ENCODE measurements at places on chromosomes 7 and 10.

DNA sequence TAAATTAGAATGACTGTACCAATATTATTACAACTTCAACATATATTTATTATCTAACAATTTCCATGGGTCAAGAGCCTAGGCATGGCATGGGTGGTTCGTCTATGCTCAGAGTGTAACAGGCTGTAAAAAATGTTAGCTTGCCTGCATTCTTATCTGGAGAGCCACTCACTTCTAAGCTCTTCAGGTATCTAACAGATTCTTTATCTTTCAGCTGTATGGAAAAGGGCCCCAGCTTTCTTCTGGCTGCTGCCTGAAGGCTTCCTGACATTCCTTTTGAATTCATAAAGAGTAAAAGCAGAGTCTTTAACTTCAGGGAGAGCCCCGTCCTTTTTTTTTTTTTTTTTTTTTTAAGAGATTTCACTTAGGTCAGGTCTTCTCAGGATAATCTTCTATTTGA is 648.8 kb downstream of the NXPH1 start:
- DNase-seq, result no peak

GRCh38 chr10:70212879-70213278 is 20.4 kb downstream of the PPA1 start:
- no peak for DNase-seq

DNA sequence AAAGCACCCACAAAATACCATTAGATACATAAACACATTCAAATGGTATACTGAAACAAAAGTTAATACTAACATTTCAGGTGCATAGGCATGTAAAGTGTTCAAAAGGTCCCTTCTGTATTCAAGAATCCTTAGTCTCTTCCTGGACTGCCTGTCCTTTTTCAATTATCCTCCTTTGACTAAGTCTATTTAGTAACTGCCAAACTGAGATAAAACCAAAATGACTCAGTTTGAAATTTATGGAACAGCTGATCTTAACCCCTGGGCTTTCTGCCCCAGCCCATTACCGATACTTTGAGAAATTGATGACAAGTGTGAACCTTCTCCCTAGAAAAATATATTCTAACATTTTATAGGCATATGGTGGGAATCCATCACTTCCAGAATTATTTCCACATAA is 5.4 kb downstream of the EPC1 start:
- DNase-seq, result no peak

DNA sequence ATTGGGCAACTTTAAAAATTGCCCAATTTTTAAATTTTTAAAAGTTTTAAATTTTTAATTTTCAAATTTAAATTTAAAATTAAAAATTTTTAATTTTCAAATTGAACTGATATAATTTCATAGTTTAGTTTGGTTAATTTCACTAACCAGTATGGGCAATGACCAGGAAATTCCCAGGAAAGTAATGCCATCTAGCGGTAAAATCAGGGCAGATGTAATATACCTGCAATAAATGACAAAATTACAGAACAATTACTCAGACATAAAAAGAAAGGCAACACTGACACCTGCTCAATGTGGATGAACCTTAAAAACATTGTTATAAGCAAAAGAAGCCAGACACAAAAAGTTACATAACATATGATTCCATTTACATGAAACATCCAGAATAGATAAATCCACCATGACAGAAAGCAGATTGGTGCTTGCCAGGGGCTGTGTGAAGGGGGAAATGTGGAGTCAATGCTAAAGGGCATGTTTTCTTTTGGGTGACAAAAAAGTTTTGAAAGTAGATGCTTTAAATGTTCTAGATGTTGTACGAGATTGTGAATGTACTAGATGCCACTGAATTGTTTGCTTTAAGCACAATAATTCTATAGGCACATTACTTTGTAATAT is 28.6 kb upstream of the SLC16A12 start:
- DNase-seq, result peak; percentile 73

- DNase-seq, result no peak
Measured at GRCh38 chr10:114869520-114869892, 47.9 kb downstream of the FHIP2A start.

GRCh38 chr10:97087296-97087695 is 98.5 kb downstream of the SLIT1 start:
- no peak for DNase-seq

- DNase-seq, result peak; percentile 61
Measured at GRCh38 chr7:12635830-12636229, 51.6 kb upstream of the ARL4A start.

GRCh38 chr7:123637203-123637602 is 18.5 kb upstream of the LMOD2 start:
- no peak for DNase-seq

DNA sequence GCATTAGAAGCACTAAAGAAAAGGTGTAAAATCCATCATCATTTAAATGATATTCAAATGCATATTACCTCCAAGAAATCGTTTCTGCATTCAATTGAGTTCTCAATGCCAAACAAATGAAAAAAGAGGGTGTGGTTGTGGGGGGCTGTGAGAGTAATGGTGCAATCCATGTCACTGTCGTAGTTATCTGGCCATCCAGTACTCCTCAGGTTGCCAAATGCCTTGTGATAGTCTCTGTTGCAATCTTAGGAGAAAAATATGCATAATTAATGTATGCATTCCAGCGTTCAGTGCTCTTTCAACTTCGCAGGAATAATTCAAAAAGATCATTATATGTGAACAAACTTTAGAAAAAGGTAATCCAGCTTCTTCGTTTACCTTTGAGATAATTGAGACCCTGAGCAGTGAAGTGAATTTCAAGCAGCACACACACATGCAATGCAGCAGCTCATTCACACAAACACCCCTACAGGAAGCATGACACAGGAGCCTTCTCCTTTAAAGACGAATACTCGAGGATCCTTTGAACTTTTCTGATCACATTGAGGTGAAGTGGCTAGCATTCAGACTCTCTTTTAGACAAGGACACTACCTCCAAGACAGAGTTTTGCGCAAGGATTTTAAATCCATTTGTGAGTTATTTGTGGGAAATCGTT is 73.4 kb downstream of the OR13A1 start:
- no peak for DNase-seq

DNA sequence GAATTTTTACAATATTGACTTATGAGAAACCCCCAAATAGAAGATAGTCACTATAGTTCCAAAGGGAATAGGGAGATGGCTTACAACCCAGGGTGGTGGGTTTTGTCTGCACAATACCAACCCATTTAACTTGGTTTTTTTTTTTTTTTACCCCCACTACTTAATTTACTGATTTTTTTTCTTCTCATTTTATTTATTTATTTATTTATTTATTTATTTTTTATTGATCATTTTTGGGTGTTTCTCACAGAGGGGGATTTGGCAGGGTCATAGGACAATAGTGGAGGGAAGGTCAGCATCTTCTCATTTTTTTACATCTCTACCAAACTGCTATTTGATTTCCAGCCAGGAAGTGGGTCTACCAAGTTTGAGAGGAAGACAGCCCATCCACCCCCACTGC is 77.9 kb downstream of the FAM204A start:
- no peak for DNase-seq

DNA sequence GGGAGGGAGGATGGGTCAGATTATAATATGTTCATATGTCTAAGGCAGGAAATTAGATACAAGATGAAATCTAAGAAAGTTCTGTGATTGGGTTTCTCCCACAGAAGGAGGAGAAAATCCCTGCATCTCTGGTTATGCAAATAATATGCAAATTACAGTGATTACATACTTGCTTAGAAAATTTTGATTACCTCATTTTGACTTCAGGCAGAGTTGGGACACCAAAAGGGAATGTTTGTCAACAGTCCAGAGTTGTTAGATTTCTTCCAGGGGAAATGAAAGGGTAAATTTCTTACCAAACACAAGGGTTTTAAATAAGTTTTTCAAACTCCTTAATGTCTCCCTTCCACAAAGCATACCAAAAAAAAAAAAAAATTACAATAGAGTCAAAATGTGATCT is 101.4 kb upstream of the STEAP1B start:
- DNase-seq, result peak; percentile 18

GRCh38 chr10:33073641-33074415 is 115.8 kb upstream of the ITGB1 start:
- DNase-seq, result no peak

GRCh38 chr7:37405603-37406122 is 43.0 kb downstream of the ELMO1 start:
- no peak for DNase-seq

DNA sequence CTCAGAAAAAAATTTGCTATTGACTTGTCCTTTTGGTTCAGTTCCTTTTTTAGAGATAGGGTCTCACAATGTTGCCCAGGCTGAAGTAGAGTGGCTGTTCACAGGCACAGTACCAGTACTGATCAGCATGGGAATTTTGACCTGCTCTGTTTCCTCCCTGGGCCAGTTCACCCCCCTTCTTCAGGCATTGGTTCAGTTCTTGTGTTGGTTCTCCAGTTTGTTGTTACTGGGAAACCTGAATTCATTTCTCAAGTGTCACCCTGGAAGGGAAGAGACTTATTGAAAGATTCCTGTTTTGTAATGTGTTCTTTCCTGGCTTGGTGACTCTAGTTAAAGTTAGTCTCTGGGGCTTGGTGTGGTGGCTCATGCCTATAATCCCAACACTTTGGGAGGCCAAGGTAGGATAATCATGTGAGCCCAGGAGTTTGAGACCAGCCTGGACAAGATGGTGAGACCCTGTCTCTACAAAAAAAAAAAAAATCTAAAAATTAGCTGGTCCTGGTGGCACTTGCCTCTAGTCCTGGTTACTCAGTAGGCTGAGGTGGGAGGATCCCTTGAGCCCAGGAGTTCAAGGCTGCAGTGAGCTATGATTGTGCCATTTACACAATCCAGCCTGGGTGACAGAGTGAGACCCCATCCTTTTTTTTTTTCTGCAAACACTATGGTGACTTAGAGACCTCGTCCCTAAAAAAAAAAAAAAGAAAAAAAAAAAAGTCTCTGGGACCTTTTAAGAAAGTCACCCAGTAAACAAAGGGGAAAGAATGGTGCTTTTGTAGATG is 52.7 kb downstream of the CNNM2 start:
- DNase-seq, result no peak

- DNase-seq, result no peak
Measured at GRCh38 chr7:491292-491957, 28.2 kb downstream of the PDGFA start.

- peak; percentile 81 for DNase-seq
Measured at GRCh38 chr10:31318382-31318853, 598 bp upstream of the ZEB1 start.
